ENCODE measurements at places on chromosomes 13 and 19. TPM values are rescaled to one million over a fixed set of nuclear protein-coding genes. Genes with fewer than 3 reads are reported as not detected.
A peak's percentile ranks its signal among the peaks of the same experiment; 100 is the strongest.

GRCh38 chr19:3986260-3987041 lies 1.2 kb upstream of the EEF2 start:
- H3K36me3 ChIP-seq = peaks cover 22% of the 10 kb centered on the region
- H3K27ac ChIP-seq = peak overlapping the region; percentile 83
- DNase-seq = no peak
- no peaks in the 10 kb centered on the region for H3K27me3 ChIP-seq

GRCh38 chr19:55178781-55179599 lies 1.1 kb downstream of the SYT5 start:
- peak; percentile 54 for DNase-seq
- H3K36me3 ChIP-seq = no peaks in the 10 kb centered on the region
- H3K27me3 ChIP-seq = no peaks in the 10 kb centered on the region
- no peaks in the 10 kb centered on the region for H3K4me1 ChIP-seq
- no peak overlapping the region for H3K27ac ChIP-seq

DNA sequence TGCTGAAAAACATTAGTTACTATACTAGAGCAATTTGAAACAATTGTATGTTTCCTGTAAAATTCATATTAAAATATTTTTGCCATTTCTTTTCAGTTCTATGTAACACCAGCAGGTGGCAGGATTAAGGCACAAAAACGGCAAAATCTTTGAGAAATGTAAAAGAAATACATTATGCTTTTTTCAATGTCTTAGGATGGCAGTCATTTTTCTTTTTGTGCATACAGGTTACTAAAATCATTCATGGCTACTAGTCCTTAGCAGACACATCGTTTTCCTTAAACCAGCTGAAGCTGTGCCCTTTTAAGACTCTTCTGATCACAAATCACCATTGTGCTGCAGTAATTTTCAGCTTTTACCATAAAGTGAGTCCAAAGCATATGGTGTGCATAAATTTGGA lies 800.7 kb upstream of the SLITRK5 start:
- H3K4me1 ChIP-seq = peaks cover 4% of the 10 kb centered on the region
- no peaks in the 10 kb centered on the region for H3K27me3 ChIP-seq

GRCh38 chr13:39415008-39415802 lies 187.8 kb downstream of the LHFPL6 start:
- H3K36me3 ChIP-seq = no peaks in the 10 kb centered on the region
- no peaks in the 10 kb centered on the region for H3K4me1 ChIP-seq
- no peak overlapping the region for H3K4me3 ChIP-seq
- H3K27ac ChIP-seq = no peak overlapping the region

GRCh38 chr19:6773323-6773931 lies 919 bp downstream of the VAV1 start:
- no peak overlapping the region for H3K27ac ChIP-seq
- no peak overlapping the region for H3K4me3 ChIP-seq
- no peaks in the 10 kb centered on the region for H3K27me3 ChIP-seq

DNA sequence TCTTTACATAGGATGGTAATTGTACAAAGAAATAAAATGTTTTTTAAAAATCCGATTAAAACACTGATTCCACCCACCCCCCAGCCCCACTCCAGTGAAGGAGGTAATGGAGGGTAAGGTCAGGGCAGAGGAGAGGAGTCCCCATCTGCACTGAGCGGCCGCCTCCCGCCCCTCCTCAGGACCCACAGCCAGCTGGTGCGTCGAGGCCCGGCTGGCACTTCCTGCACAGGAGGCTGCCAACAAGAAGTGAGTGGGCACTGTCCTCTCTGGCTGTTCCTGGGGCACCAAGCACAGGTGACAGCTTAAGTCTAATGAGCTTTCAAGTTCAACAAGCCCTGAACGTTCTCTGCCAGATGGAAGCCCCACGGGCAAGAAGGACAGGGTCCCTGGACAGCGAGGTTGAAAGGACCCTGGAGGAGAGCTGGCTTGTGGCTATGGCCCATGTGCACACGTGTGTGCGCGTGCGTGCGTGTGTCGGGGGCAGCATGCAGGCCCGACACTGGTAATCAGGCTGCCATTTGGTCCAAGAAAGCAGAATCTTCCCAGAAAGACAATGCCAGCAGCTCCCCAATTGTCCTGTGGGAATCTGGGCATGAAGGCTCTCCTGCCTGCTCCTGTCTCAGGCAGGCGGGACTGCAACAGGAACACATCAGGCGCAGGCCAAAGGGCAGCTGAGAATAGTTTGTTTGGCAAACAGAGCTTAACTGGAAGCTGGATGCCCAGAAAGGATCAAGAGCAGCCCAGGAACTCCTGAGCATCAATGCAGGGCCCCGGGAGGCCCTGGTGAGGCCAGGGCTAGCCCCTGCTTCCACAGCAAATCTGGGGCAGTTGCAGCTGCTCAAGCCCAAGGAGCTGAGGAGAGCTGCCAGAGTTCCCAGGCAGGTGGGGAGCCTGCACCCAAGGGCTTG lies 15.1 kb upstream of the EPHX3 start:
- no peak overlapping the region for H3K27ac ChIP-seq
- no peak overlapping the region for H3K4me3 ChIP-seq
- no peak for DNase-seq
- H3K36me3 ChIP-seq = peaks cover 3% of the 10 kb centered on the region

DNA sequence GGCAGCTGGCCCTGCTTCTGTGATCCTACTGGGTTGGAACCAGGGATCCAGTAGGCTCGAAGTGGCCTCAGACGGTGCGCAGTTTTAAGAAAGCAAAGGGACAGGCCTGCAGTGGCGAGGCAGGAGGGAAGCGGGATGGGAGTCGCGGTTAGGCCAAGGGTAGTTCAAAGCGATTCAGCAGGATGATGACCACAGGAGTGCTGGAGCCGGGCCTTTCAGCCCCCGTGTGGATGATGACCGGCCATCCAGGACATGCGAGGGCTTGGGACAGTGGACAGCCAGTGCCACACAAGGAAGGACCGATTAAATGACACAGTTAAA lies 854 bp downstream of the RNASEH2B start:
- no peaks in the 10 kb centered on the region for H3K27me3 ChIP-seq
- peak overlapping the region; percentile 68 for H3K4me3 ChIP-seq
- H3K4me1 ChIP-seq = peaks cover 27% of the 10 kb centered on the region
- no peak for DNase-seq

GRCh38 chr19:14558370-14559066 lies 13.3 kb downstream of the NDUFB7 start:
- DNase-seq = no peak
- H3K36me3 ChIP-seq = no peaks in the 10 kb centered on the region
- H3K27me3 ChIP-seq = no peaks in the 10 kb centered on the region
- peaks cover 72% of the 10 kb centered on the region for H3K4me1 ChIP-seq
- H3K27ac ChIP-seq = peak overlapping the region; percentile 76

- no peaks in the 10 kb centered on the region for H3K36me3 ChIP-seq
- no peak overlapping the region for H3K4me3 ChIP-seq
- no peak for DNase-seq
- H3K27me3 ChIP-seq = no peaks in the 10 kb centered on the region
- H3K27ac ChIP-seq = no peak overlapping the region
Measured at GRCh38 chr19:541699-542098, 2.2 kb upstream of the GZMM start.

- no peak overlapping the region for H3K4me3 ChIP-seq
- no peaks in the 10 kb centered on the region for H3K36me3 ChIP-seq
- no peak for DNase-seq
- no peaks in the 10 kb centered on the region for H3K4me1 ChIP-seq
- no peaks in the 10 kb centered on the region for H3K27me3 ChIP-seq
- H3K27ac ChIP-seq = no peak overlapping the region
Measured at GRCh38 chr19:13665125-13665905, 99.0 kb upstream of the MRI1 start.

- H3K4me1 ChIP-seq = no peaks in the 10 kb centered on the region
- no peak for DNase-seq
- no peak overlapping the region for H3K4me3 ChIP-seq
- no peak overlapping the region for H3K27ac ChIP-seq
- H3K36me3 ChIP-seq = no peaks in the 10 kb centered on the region
Measured at GRCh38 chr13:47457626-47458025, 543.4 kb downstream of the SUCLA2 start.

DNA sequence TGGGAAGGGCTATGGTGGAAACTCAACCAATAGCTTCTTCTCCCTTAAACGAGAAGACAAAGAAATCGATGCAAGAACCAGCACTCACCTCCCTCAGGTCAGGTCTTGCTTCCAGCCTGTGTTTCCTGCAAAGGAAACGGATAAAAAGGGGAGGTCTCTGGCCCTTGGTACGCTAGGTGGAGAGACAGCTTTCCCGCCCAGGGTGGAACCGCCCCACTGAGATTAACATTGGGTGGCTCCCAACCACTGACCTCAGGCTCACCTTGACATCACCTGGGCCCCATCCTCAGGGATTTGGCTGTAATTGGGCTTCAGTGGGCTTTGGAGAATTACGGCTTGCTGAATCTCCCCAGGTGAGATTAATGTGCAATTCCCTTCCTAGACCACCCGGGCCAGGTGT lies at the start of gene NLRP7:
Gene NLRP7 (minus strand): TSS at position 150 of the 400 bp plus-strand sequence.
- no peaks in the 10 kb centered on the region for H3K4me1 ChIP-seq
- no peaks in the 10 kb centered on the region for H3K27me3 ChIP-seq
- H3K4me3 ChIP-seq = no peak within 1 kb of the TSS
- H3K27ac ChIP-seq = no peak within 1 kb of the TSS
- no peaks in the 10 kb centered on the region for H3K36me3 ChIP-seq

- H3K4me1 ChIP-seq = no peaks in the 10 kb centered on the region
- H3K27me3 ChIP-seq = no peaks in the 10 kb centered on the region
- H3K36me3 ChIP-seq = no peaks in the 10 kb centered on the region
- no peak for DNase-seq
Measured at GRCh38 chr13:103803349-103803748, 737.1 kb upstream of the SLC10A2 start.

TPTE2 gene
- not detected for total RNA-seq

ZNF799 gene
- total RNA-seq = 4.5 TPM

CGB1 gene
- total RNA-seq = not detected

WASF3 gene
- 20.2 TPM for total RNA-seq

CGB3 gene
- not detected for total RNA-seq

UBA52 gene
- total RNA-seq = 907 TPM

SPACA4 gene
- not detected for total RNA-seq

SBK2 gene
- 0.69 TPM for total RNA-seq

KLC3 gene
- 0.49 TPM for total RNA-seq

Data from Panc1 (cell line).